Pancreas (tissue), 10 donors: ENCODE measurements at places on chromosomes 6 and 20. TPM values are rescaled to one million over a fixed set of nuclear protein-coding genes. Genes with fewer than 3 reads are reported as not detected.

The TBC1D20 gene
- polyA plus RNA-seq: 17.3 TPM

The PRICKLE4 gene
- 2.7 TPM for polyA plus RNA-seq

The SNX5 gene
- polyA plus RNA-seq: 34.2 TPM

The BMP7 gene
- polyA plus RNA-seq: not detected

The C6orf89 gene
- 15.9 TPM for polyA plus RNA-seq

The RAD21L1 gene
- polyA plus RNA-seq: not detected
